Stimulated activated CD4-positive, alpha-beta T cell treated with anti-CD3 and anti-CD28 coated beads, Interleukin-1b, Interleukin-23, amount 100 ng/mL, for 1 hour (primary cell): ENCODE measurements at places on chromosomes 12 and 14.
A peak's percentile ranks its signal among the peaks of the same experiment; 100 is the strongest.

- DNase-seq: no peak
Observed at GRCh38 chr14:60515511-60516289, 6.8 kb downstream of the SIX6 start.

GRCh38 chr12:130818272-130818634 lies 20.8 kb downstream of the STX2 start:
- DNase-seq: no peak

GRCh38 chr12:115922952-115923564 lies 354.4 kb downstream of the MED13L start:
- DNase-seq: no peak

GRCh38 chr14:68523989-68524725 lies 268.7 kb downstream of the ZFP36L1 start:
- no peak for DNase-seq

DNA sequence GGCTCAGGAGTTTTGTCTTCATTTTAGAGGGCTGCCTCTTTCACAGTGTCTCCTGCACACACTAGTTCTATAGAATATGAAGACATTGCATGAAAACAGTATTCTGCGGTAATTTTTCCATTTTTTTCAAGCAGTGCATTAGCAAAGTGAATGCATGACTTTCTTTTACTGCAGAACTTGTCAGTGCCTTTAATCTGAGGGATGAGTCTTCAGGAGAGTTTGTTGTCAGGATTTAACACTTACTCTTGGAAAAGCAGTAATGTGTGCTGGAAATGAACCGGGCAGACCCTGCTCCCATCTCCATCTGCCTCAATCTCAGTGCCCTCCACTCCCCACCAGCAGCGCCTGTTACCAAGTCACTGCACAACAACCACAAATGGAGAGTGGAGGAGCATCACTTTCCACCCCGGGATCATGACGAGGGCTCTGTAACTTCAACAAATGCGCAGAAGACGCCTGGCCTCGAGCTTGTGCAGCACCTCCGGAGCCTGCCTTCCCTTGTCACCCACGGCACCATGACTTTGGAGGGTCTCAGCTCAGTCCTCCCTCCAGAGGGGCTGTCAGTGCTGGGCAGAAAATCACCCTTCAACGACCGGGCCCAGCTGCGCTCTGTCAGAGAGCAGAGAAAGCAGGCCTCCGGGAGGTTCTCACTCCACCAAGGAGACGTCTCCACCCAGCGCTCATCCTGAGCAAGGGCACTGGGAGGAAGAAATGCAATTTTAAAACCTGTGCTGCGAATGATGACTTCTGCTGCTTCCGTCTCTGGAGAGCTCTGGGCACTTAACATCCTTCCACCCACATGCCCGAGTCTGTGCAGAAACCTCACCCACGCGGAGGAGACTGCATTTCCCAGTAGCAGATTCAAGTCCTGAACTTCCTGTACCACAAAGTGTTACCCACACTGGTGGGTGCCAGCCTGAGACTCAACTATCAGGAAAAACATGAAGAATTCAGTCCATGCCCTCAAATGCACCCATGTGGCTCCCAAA lies 255.7 kb downstream of the ADGRD1 start:
- no peak for DNase-seq

- no peak for DNase-seq
Observed at GRCh38 chr14:45793081-45793480, 540.1 kb upstream of the MIS18BP1 start.

GRCh38 chr12:65615118-65615517 lies 209.2 kb upstream of the HMGA2 start:
- no peak for DNase-seq

GRCh38 chr12:106142591-106143261 lies 4.0 kb upstream of the NUAK1 start:
- no peak for DNase-seq

GRCh38 chr14:104650057-104650980 lies 39.1 kb upstream of the INF2 start:
- peak; percentile 56 for DNase-seq

- DNase-seq: no peak
Observed at GRCh38 chr12:19576506-19577280, 137.4 kb downstream of the AEBP2 start.

- no peak for DNase-seq
Observed at GRCh38 chr12:11601647-11602046, 47.8 kb upstream of the ETV6 start.

- no peak for DNase-seq
Observed at GRCh38 chr12:2011643-2012607, 7.7 kb upstream of the DCP1B start.

DNA sequence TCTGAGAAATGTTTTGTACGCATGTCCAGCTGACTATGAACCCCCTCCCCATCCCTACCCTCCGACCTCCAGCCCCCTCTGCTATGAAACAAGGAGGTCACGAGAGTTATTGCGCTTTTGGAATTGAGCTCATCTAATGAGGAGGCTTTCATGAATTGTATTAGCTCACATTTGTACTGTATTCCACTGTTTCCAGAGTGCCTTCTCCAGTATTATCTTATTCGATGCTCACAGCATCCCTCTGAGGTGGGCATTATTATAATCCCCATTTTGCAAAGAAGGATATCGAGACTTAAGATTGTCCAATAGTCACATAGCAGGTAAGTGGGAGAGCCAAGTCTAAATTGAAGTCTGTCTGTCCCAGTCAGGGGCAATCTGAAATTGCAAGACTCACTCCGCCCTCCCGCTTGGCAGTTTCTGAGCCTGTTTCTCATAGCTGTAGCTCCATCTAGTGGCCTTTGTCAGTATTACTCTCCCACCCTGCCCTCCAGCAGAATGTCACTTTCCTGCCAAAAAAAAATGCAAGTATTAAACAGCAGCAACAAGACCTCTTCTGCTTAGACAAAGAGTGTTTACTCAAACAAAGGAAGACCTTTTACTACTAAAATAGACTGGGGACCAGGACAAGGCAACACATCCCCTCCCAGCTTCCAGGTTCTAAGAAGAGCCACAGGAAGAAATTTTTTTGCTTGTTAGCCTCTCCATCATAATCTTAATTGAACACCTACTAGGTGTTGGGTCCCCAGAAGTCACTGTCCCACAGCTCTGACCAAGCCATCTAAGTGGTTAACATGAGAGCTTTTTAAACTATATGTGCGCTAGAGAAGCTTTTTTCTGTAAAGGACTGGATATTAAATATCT lies 48.6 kb upstream of the TMEM233 start:
- DNase-seq: peak; percentile 18

DNA sequence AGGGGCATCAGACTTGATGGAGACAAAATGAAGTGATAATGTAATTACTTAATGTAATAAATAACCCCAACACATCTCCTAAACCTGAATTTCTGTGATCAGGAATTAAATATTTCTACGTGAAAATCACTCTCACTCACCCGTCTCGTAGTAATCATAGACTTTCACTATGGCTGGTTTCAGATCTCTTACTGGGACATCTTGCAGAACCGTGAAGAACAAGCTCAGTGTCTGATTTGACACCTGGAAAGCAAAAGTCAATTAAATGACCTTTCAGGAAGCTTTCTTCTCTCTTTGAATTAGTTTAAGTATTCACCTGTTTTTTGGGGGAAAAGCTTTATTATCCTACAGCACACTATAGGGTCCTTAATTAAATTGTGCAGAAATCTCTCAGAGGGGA lies 47.1 kb downstream of the A2M start:
- DNase-seq: no peak

GRCh38 chr12:121561009-121561395 lies 19.8 kb downstream of the KDM2B start:
- no peak for DNase-seq

- no peak for DNase-seq
Observed at GRCh38 chr12:117097159-117097558, 2.1 kb downstream of the TESC start.

- DNase-seq: no peak
Observed at GRCh38 chr14:101843665-101844064, 82.2 kb downstream of the PPP2R5C start.

DNA sequence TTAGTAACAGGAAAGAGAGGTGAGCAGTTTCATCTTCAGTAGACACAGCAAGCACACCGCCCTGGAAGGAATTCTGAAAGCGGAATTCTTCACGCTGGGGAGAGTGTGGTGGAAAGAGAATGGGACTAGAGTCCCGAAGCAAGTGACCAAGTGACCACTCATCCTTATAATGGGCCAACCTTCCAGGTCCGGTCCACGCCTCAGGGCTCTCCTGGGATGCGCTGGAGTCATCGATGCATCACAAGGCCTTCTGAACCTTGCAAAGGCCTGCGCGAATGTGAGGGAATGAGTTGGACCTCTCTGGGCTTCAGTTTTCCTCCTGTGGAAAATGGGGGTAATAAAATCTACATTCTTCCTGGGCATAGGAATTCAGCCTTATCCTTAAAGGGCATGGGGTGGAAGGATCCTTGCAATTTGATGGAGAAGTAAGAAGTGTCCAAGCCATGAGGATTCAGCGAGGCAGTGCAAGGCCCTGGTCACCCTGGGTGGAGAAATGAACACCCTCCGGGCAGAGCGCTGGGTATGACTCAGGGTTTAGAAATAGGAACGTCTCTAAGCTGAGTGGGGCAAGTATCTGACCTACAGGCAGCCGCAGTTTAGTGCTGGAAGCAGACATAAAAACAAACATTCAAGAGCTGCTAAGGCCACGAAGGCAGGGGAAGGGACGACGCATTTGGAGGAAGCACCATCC lies 97.7 kb downstream of the SETD3 start:
- no peak for DNase-seq

- DNase-seq: no peak
Observed at GRCh38 chr12:5244513-5244972, 187.4 kb upstream of the NTF3 start.

DNA sequence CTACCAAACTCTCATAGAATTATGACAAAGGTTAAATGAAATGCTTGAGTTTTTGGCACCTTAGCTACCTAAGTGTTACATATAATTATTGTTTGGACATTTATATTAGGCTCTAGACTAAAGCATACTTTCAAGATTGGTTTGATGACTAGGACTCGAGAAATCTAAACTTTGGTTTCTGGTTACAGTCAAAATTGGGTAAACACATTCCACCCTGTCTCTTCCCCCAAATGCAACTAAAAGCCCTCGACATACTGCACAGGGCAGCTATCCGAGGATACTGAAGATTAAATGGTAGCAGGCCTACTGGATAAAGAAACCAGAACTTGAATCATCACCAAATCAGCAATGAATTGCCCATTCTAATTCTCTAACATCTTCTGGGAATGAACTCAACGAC lies 369.1 kb downstream of the PRKD1 start:
- DNase-seq: no peak

DNA sequence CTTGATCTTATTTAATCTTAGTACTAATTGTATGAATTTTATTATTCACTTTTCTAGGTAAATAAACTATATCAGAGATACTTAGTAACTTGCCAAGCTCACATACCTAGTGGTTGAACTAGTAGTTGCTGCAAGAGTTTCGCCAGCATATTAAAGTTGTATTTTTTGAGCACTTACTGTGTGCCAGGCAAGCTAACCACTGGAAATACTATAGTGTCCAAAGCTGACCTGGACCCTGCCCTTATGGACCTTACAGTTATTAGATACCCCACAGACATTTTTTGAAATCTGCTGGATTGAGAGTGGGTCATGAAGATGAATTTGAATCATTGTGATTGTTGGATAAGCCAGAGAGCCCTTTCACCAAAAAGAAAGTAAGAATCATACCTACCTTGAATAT lies 125.0 kb downstream of the RAD51B start:
- no peak for DNase-seq

DNA sequence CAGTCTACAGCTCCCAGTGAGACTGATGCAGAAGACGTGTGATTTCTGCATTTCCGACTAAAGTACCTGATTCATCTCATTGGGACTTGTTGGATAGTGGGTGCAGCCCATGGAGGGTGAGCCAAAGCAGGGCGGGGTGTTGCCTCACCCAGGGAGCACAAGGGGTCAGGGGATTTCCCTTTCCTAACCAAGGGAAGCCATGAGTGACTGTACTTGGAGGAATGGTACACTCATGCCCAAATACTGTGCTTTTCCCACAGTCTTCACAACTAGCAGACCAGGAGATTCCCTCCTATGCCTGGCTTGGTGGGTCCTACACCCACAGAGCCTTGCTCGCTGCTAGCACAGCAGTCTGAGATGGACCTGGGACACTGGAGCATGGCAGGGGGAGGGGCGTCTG lies 21.0 kb upstream of the ABCC9 start:
- no peak for DNase-seq

- no peak for DNase-seq
Observed at GRCh38 chr14:76929927-76930326, 98.6 kb downstream of the IRF2BPL start.
